ENCODE measurements at places on chromosomes 7 and 10.
A peak's percentile ranks its signal among the peaks of the same experiment; 100 is the strongest.

- DNase-seq, result no peak
These were observed 23.3 kb upstream of the MEST start for GRCh38 chr7:130468612-130469011.

DNA sequence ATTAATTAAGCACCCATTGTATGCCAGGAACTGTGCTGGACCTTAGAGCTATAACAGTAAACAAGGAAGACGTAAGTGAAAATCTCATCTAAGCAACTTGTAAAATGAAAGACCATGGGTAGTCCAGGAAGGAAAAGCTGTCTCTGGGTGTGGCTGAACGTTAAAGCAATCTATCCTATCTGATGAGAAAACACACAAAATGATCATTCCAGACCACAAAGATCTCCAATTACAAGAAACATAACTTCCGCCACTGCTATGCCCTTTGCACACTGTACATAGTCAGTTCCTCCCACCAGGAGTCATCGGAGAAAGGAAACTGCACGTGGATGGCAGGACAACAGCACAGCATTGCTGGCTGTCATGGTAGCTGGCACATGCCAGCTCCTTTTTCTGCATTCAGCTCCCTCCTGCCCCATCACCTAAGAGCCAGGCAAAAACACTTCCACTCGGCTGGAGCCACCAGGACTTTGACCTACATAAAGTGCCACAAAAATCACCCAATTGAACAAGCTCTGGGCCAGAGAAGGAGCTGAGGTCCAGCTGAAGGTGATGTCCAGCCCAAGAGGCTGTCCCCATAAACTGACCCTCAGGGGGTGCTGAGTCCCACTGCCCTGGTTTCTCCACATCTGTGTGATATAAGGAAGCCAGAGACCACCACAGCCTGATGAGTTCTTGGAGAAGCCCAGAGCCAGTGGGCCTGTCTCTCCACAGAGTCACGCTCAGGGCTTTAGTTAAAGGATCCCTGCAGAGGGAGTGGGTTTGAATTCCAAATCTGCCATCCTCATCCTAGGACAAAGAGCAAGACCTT lies 56.4 kb downstream of the STEAP1B start:
- DNase-seq, result no peak

- no peak for DNase-seq
These were observed 177.9 kb downstream of the PLXNA4 start for GRCh38 chr7:132398253-132398925.

GRCh38 chr7:119900996-119901672 lies 371.8 kb upstream of the KCND2 start:
- DNase-seq, result no peak

DNA sequence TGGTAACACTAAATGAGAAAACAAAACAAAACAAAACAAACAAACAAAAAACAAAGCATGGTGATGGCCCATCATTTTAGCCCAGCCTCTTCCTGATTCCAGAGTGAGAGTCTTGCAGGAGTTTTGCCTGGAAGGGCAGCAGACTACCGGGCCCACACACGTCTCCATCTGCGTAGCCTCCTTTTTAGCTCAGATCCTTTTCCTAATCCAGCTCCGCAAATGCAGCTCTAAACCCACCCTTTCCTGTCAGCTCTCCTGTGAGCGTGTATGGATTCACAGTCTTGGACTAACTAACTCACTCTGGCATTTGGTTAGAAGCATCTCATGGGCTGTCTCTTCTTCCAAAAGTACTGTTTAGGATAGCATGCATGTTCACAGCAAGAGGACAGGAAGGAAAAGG lies 14.0 kb downstream of the OR9A4 start:
- DNase-seq, result no peak

GRCh38 chr10:18140149-18140956 lies at the start of gene CACNB2:
Gene CACNB2 (plus strand): TSS chr10:18140424.
- no peak for DNase-seq

- peak; percentile 79 for DNase-seq
These were observed 350.3 kb downstream of the HPSE2 start for GRCh38 chr10:98885378-98885777.

- no peak for DNase-seq
These were observed 186.9 kb upstream of the MGMT start for GRCh38 chr10:129280155-129280502.

- DNase-seq, result no peak
These were observed 6.0 kb upstream of the SLC29A3 start for GRCh38 chr10:71312811-71313789.

GRCh38 chr10:113865901-113866300 lies 11.4 kb downstream of the NHLRC2 start:
- no peak for DNase-seq

DNA sequence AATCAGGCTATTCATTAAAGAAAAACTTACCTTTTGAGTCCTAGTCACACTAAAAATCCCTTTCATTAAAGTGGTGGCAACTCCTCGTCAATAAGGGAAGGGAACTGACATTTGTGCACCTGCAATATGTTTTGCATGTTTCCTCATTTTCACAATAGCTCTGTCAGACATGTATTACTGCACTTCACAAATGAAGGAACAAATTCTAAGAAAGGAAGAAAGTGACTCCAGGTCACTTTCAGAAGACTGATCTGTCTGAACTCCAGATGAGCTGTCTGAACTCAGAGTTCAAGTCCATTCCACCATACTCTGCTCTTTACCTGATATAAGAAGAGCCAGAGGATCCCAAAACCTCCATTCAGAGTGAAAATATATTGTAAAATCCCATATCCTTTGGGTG lies 50.3 kb upstream of the GSAP start:
- no peak for DNase-seq

GRCh38 chr7:16299853-16300252 lies 121.5 kb downstream of the CRPPA start:
- no peak for DNase-seq

GRCh38 chr10:133544506-133544905 lies 17.3 kb downstream of the CYP2E1 start:
- no peak for DNase-seq

DNA sequence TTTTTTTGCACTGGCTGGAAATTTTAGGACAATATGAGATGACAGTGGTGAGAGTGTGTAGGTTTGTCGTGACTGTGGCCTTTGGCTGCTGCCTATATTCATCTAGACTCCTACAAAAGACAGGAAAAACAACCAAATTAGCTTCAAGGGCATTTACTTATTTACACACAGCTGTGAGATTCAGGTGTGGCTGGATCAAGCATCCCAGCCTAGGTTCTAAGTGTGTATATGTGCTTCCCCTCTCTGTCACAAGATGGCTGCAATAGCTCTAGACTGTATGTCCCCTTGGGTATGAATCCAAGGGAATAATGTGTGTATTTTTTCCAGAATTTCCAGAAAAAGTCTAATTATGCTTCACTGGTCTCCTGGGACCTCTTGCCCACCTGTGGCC lies 25.5 kb upstream of the INPP5A start:
- DNase-seq, result no peak

GRCh38 chr10:27020243-27020642 lies 80.1 kb downstream of the ANKRD26 start:
- no peak for DNase-seq

- DNase-seq, result no peak
These were observed 180.0 kb upstream of the AHR start for GRCh38 chr7:17118412-17118811.

DNA sequence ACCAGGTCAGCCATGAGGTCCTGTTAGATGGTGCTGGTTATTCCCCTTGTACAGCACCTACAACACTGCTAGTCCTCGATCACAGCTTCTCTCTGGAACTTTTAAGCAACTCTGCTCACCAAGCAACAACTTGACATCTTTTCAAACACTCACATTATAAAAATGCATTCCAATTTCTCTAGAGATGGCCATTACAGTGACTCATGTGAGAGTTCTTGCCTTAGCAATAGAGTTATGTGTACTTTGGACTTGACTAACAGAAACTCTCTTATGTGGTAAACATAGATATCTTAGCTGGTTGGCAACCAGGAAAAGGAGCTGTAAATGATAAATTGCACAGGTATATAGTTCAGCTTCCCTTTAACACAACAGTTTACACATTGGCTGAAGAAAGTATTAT lies 122.2 kb downstream of the PDE1C start:
- no peak for DNase-seq

DNA sequence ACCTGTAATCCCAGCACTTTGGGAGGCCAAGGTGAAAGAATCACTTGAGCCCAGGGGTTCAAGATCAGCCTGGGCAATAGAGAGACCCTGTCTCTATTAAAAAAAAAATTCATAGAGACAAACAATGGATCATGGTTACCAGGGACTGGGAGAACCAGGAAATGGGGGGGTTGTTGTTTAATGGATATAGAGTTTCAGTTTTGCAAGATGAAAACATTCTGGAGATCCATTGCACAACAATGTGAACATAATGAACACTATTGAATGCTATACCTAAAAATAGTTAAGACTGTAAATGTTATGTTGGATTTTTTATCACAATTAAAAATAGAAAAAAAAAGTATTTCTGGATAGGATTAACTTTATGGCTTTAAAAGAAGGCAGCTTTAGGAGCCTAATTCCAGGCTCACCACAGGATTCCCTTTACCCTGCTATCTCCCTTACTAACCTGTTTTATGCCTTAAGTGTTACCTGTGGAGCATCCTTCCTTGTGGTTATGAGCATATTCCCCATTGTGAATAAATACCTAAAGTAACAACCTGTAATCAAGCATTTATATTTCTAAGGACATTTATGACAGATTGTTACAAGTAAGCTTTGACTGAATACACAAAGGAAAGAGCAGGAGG lies 45.1 kb upstream of the SGCE start:
- no peak for DNase-seq

DNA sequence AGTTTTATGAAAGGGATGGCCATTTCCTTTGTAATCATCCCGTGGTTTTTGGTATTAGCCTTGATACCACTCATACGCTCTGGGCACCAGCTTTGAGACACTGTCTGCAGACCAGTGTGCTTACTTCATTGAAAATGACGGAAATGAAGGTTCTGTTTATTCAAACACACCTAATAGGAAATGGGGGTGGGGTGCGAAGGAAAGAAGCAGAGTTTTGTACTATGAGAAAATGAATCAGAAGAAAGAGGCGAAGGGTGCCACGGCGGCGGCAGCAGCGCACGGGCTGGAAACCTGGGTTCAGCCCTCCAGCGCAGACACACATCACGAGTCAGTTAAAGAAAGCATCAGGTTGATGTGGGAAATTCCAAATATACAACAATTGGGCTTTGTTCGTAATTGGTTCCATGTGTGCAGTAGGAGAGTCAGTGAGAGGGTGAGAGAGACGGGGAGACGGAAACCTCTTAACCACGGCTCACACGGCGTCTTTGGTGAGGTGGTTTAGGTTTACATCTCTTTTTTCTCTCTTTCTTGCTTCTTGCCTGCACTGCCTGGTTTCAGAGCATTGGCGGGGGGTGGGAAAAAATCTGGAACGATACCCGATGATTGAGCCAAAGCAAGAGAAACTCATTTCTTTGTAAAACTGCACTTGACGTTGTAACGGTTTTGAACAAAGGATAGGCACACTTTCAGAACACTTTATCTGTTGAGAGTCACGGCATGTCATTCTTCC lies 321.2 kb downstream of the FRMD4A start:
- DNase-seq, result no peak

- DNase-seq, result no peak
These were observed 891.1 kb downstream of the NXPH1 start for GRCh38 chr7:9324513-9324912.

DNA sequence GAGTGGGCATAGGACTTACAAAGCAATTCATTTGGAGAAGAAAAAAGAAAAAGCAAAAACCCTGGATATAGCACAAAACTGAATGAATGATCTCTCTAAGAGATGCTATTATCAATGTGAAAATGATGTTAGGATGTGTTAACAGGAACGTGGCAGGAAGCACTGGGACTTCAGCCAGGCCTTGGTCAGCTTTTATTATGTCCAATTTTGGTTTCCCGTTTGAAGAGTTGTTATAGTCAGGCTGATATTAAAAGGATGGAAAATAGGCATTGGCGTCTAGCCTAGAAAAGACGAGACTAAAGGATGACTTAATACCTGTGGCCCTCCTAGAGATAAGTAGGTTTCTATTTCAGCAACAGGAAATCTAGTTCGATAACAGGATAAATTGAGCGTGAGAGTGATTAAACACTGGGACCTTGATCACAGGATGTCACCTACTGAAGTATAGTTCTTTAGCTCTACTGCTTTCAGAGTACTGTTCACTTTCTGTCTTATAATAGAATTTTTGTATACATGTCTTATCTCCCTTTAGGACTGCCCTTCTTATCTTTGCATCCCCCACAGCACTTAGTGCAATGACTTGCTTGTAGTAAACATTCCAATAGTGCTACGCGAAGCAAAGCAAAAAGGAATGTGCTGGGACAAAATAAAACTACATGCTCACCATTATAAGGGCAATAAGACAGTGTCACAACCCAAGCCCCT lies 99.8 kb upstream of the AGBL3 start:
- no peak for DNase-seq

DNA sequence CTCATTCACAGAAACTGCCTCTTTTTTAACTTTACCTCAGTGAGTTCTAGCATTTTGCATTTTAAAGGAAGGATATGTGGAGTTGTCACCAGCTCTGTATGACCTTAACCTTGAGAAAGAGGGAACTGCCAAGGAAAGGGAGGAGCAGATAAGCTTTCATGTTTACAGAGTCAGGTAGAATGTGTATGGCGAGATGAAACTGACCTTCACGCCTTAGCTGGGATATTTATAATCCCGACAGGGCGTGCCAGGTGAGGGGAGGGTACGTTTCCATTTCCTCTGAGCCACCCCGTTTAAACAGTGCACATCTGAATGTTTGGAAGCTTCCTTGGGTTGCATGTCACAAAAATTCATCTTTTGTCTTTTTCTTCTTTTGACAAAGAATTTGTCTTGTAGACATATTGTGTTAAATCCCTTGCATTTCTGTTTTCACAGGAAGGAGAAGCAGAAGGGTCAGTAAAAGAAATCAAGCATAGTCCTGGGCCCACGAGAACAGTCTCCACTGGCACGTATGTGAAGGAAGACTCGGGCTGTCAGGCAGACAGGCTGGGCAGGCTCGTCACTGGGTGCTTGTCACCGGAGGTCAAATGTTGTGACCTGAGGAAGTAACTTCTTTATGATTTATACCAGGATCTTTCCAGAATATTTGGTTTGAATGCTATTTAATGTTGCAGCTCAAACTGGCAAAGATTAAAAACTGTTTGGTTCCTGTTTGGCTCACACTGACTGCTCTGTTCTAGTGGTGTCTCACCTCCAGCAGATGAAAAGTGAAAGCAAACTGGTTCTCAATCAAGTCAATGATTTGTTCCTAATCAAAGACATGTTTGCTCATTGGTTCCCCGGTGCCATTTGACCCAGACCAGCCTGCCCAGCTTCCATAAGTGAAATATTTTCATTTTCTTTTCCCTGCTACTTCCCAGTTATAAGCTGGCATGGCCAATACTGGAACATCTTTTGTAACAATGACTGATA lies 16.2 kb downstream of the OPTN start:
- no peak for DNase-seq

- DNase-seq, result no peak
These were observed 13.0 kb downstream of the ANTXRL start for GRCh38 chr10:46299536-46300369.

GRCh38 chr7:43850348-43851116 lies 18.8 kb downstream of the MRPS24 start:
- DNase-seq, result peak; percentile 87

DNA sequence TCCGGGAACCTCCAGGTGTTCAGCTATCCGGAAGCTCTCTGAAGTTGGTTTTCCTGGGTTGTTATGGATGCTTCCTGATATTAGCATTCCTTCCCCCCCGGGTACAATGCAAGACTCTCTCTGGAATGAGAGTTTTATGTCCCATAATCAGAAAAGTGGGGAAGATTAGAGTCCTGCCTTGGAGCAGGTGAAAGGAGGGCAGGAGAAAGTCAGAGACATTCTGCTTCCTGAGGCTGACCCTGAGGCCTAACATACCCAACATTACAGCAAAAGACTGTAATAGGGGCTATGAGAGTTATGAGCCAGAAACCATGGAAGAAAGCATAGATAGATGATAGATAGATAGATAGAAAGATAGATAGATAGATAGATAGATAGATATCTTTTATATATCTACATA lies 36.9 kb downstream of the PRPS1L1 start:
- no peak for DNase-seq

Data from MM.1S (cell line).